ENCODE measurements at places on chromosomes 1 and 21. TPM values are rescaled to one million over a fixed set of nuclear protein-coding genes. Genes with fewer than 3 reads are reported as not detected.

GRCh38 chr1:204763773-204764427 lies 78.4 kb upstream of the LRRN2 start:
- H3K27ac ChIP-seq = no peak overlapping the region
- no peaks in the 10 kb centered on the region for H3K27me3 ChIP-seq
- H3K4me1 ChIP-seq = peaks cover 3% of the 10 kb centered on the region
- peak; percentile 89 for DNase-seq
- H3K36me3 ChIP-seq = no peaks in the 10 kb centered on the region
- H3K4me3 ChIP-seq = no peak overlapping the region

DNA sequence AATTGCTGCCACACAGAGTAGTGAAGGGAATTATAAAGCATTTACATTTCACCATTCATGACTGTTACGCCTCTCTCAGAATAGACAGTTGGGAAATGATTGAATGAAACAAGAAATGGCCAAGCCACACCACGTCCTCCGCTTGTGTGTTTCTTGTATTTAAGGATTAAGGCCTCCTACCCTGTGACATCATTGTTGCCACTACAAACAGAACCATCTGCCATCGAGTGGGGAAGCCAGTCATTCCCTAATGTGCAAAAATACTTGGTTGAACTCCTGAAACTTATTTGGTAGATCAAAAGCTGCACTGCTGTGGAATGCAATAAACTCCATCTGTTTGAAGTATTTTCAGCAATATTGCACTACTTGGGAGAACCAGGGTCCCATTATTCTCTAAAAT lies 99.0 kb upstream of the C1orf105 start:
- H3K36me3 ChIP-seq = no peaks in the 10 kb centered on the region
- peaks cover 8% of the 10 kb centered on the region for H3K4me1 ChIP-seq
- H3K27me3 ChIP-seq = no peaks in the 10 kb centered on the region
- no peak for DNase-seq

GRCh38 chr1:45272913-45273371 lies 53.8 kb upstream of the HPDL start:
- H3K27me3 ChIP-seq = no peaks in the 10 kb centered on the region
- no peak overlapping the region for H3K27ac ChIP-seq
- no peak overlapping the region for H3K4me3 ChIP-seq
- no peak for DNase-seq

DNA sequence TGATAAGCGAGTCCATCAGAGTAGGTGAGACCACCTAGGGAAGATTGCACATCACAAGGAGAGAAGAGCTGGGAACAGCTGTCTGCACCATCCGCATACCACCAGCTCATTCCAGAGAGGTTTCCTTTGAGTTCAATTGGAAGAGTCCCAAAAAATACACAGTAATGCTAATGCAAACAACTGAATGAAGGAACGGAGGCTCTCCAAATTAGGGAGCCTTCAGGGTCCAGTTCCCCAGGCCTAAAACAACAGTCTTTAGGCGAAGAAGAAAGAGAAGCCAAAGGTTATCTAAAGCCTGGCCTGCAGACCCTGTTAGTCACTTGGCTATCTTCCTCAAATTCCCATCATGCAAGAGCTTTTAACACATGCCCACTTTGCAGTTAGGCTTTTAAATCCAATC lies 246.4 kb downstream of the PBX1 start:
- no peak for DNase-seq
- no peaks in the 10 kb centered on the region for H3K27me3 ChIP-seq
- no peak overlapping the region for H3K27ac ChIP-seq
- peaks cover 20% of the 10 kb centered on the region for H3K4me1 ChIP-seq
- H3K4me3 ChIP-seq = no peak overlapping the region

The PIGM gene
- 4.0 TPM for total RNA-seq

- H3K4me1 ChIP-seq = no peaks in the 10 kb centered on the region
- H3K4me3 ChIP-seq = no peak overlapping the region
- no peaks in the 10 kb centered on the region for H3K36me3 ChIP-seq
- no peak overlapping the region for H3K27ac ChIP-seq
Measured at GRCh38 chr1:191533254-191533653, 625.0 kb upstream of the RGS18 start.
